ENCODE measurements at places on chromosomes 7 and 10.

DNA sequence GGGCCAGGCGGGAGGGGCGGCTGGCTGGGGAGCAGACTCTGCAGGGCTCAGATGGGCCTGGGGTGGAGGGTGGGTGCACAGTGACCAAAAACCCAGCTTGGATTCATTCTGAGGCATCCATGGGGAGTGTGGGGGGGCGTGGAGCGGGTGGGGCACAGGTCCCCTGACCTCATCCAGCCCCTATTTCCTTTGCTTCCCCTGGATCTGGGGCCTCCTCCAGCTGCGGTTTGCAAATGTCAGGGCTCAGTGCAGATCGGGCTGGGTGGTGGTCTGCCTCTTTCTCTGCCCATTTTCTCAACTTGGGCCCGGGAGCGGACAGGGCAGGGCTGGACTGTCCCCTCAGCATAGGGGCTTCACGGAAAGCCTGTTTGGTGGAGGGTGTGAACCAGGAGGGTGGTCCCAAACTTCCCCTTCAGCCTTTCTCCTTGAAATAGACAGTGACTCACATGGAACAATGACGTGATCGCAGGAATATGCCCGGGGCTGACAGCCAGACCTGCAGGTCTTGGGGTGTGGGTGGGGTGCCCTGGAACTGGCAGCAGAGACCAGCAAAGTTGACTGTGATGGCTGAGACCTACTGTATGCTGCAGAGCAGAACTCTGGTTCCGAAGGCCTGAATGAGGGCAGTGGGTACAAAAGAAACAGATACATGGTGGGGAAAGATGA lies 72.9 kb upstream of the PODXL start:
- no peak for DNase-seq

DNA sequence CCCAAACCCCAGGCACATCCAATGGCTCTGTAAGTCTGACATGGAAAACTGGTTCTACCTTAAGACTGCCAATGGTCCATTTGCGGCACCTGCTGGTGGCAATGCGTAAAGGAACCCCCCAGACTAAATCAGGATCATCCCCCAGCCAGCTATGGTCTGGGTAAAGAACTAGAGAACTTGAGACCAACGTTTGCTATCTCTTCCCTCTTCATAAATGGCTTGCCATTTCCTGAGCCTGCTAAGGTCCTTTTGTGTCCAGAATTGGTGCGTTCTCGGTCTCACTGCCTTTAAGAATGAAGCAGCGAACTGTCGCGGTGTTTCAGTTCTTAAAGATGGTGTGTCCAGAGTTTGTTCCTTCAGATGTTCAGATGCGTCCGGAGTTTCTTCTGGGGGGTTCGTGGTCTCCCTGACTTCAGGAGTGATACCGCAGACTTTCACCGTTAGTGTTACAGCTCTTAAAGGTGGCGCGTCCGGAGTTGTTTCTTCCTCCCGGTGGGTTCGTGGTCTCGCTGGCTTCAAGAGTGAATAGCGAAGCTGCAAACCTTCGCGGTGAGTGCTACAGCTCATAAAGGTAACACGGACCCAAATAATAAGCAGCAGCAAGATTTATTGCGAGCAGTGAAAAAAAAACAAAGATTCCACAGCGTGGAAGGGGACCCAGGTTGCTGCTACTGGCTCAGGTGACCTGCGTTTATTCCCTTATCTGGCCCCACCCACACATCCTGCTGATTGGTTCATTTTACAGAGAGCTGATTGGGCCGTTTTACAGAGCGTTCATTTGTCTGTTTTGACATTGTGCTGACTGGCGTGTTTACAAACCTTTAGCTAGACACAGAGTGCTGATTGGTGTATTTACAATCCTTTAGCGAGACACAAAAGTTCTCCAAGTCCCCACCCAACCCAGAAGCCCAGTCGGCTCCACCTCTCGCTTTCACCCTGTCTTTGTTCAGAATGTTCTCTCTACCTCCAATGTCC lies 95.4 kb downstream of the ELMO1 start:
- DNase-seq: peak; percentile 66

DNA sequence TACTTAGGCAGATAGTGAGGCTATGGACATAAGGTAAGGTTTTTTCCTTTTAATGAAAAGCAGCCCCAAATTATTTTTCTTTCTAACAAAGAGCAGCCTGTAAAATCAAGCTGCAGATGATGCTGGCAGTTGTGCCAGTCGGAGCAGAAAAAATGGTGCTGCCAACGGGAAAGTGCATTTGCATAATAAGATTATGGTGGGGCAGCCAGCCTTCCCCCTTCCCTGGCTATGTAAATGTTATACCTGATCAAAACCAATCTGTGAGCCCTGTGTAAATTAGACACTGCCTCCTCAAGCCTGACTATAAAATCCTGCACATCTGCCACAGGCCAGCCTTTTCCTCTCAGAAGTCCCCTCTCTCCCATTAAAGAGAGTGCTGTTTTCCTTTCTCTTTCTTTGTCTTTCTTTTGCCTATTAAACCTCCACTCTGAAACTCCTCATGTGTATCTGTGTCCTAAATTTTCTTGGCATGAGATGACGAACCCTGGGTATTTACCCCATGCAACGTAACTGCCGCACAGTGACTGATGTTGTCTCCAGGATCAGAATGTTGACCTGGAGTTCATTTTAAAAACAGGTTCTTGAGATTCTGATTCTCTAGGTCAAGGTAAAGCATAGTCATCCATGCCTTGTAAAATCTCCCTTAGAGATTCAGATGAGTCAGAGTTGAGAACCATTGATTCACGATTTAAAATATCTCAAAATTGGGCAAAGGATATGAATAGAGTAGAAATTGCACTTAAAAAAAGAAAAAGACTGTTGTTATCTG lies 167.3 kb upstream of the C1GALT1 start:
- DNase-seq: no peak

- DNase-seq: no peak
Measured at GRCh38 chr10:49165821-49166483, 22.2 kb downstream of the TMEM273 start.

DNA sequence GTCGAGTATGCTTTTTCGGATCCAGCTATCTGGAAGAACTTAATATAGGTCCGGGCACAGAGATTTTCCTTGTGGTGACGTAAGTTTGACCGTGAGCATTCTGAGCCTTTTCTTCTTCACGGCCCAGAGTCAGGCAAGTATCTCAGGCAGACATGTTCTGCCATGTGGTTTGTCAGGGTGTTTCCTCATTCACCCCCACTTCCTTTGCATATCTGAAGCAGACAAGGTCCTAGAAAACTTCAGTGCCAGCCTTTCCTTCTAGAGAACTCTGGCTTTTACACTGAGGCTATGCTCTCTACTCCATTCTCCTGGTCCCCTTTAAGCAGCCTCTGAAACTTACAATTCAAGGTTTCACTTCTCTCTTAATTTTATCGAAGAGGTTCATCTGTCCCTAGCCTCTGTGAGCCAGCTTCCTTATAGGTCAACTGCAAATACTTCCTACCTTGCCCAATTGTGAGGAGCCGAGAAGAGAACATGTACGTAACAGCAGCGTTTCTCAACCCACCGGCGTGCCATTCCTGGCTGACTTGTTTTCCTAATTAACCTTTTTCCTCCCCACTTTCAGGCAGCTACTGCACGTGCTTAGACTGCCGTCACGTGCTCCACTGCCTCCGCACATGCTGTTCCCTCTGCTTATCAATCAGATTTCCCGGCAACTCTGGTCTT lies 47.3 kb downstream of the CDCA7L start:
- no peak for DNase-seq

DNA sequence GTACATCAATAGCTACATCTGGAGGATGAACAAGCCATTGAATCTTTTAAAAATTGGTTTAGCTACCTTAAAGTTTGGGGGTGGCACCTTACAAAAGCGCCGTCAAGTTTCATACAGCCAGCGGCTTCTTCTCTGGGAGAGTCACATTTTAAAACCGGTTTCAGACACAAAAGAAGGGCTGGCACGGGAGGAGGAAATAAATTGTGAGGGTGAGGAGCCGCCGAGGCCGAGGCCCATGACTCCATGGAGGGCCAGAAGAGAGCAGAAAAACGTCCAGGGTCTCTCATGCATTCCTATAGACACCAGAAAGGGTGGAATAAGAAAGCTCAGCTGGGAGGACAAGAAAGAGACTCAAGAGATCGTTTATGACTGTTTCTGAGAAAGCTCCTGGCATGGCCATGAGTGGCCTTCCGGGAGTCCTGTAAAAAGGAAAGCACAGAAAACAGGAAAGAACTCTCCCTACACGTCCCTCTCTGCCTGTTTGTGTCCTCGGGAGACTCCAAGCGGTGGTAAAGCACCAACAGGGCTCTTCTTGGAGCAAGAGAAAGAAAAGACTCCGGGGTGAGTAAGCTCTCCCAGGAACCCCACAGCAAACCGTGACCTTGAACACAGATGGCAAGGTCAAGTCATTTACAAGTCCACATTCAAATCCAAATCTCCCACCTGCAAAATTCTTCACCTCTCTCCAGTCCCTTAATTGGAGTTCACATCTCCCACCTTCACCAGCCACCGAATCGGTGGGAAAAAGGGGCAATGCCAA lies 1.8 kb downstream of the FRAT2 start:
- no peak for DNase-seq

GRCh38 chr10:72328045-72328828 lies 26.5 kb downstream of the DNAJB12 start:
- no peak for DNase-seq

DNA sequence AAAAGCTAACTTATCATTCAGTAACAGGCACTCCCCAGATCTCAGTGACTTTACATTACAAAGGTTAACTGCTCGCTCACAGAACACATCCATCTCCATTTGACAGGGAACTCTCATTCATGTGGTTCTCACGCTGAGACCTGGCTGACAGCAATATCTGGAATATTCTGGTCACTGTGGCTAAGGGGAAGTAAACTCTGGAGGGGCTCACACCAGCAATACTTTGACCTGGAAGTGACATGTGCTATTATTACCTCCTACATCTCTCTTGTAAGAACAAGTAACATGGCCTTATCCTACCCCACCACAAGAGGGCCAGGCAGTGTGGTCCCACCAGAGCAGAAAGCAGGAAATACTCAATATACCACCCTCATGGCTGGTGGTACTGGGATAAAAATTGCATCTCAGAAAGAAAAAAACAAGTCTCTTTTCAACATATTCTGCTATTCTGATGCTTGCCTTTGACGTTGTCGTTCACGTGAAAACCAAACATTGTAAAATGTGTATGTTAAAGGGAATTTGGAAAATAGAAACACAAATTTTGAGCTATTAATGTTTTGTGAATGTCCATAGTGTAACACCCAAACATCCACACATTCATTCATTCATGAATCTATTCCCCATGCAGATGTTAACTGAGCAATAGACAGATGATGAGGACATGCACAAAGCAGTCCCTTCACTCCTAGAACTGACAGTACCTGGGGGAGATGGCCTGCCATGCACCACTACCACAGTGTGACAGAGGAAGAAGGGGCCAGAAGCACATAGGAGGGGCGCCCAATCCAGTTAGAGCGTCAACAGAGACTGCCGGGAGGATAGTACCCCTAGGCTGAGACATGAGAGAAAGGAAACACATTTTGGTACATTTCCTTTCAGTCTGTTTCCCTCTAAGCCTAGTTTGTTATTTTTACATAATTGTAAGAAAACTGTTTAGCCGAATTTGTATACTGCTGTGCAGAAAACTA lies 166.0 kb upstream of the SP4 start:
- peak; percentile 20 for DNase-seq

DNA sequence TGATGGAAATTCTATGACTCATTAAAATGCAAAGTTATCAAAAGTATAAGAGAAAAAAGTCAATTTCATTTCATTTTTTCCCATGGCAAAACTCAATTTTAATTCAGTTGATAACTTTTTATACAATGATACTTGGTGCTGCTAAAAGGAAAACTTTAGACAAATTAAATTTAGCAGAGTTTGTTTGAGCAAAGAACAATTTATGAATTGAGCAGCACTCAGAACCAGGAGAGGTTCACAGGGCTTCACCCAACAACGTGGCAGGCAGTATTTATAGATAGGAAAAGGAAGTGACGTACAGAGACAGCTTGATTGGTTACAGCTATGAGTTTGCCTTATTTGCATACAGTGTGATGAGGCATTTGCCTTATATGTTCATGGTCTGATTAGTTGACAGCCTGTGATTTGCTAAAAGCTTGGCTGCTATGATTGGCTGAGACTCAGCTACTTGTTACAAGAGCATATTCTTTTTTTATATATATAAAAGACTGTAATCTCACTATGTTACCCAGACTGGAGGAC lies 157.2 kb upstream of the CELF2 start:
- DNase-seq: no peak

DNA sequence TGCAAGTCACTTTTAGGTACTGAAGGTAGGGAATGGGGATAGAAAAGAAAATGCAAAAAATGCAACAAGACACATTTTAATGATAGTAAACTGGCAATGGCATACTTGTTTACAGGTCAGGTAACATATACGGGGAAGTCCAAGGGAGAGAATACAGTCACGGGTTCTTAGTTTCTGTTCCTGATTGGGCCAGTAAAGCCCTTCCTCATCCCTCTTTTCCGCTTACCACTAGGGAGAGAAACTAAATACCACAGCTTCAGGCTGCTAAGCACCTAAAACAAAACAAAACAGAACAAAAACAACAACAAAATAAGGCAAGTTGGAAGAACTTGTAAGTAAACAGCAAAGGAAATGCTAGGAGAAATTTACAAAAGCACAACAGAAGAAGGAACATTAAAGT lies 65.2 kb upstream of the OGDHL start:
- DNase-seq: no peak

DNA sequence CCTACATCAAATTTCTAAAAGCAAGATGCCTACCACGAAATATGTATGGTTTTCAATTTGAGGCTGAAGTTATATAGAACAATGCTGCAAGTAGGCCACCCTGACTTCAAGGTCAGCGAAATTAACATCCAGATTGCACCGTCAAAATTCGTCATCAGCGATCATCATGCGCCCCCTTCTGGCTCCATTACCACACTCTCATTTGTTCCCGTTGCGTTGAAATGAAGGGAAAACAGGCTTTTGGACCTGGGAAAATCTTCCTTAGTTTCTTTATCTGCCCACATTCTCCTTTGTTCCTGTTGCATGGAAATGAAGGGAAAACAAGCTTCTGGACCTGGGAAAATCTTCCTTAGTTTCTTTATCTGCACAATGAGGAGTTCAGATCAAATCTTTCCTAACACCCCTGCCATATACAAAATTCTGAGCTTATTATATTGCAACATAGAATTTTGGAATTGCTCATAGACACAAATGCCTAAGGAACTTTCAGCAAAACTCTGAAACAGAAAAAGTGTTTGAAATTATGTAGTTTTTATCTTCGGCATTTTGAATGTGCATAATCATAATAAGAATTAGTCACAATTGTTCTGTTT lies 98.2 kb upstream of the PRKCQ start:
- DNase-seq: peak; percentile 51
